ENCODE measurements at places on chromosomes 6 and 20.

DNA sequence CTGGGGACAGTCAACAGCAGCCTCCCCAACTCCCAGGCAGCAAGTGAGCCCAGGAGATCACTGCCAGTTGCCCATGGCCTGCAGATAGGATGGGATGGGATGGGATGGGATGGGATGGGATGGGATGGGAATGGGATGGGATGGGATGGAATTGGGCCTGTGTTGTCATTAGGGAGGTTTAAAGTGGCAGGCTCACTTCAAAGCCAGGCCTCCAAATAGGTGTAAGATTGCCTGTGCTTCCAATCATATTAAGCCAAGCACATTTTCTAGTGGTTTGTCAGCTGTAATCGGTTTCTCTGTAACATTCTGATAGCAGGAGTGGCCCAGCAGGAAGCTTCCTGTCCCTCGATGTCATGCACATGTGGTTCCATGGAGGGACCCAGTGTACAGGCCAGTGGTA is 82.7 kb upstream of the NXT1 start:
- no peak for DNase-seq

GRCh38 chr6:14783594-14783993 is 462.3 kb upstream of the JARID2 start:
- DNase-seq = no peak

- DNase-seq = no peak
Observed at GRCh38 chr6:129653229-129653628, 56.7 kb downstream of the ARHGAP18 start.

DNA sequence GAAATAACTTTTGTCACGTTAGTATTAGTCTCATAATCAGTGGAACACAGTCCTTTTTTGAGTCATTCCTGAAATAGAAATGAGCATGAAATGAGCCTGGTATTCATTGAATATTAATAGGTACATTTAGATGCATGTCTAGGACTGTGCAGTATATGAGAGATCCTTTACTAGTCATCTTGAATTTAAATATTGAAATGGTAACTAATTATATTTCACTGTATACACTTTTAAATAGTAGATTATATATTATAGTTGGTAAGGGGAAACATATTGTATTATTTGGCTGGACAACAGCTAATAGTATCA is 59.4 kb downstream of the RSPO3 start:
- no peak for DNase-seq

DNA sequence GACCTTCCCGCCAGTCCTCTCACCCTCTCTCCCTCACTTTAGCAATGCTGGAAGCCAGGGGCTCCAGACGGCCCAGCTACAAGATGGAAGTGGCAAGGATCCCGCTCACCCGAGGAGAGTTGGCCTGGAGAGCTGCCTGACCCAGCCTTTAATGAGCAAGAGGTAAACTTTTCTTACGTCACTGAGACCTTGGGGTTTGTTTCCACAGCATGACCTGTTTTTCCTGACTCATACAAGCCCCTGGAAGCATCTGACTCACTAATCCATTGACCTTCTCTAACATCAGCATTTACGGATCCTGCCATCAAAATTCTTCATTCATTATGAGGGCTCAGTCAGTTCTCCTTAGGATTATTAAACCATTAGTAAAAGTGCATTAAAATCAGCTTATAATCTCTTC is 120.4 kb downstream of the MYLK4 start:
- DNase-seq = no peak

GRCh38 chr6:57283106-57283505 is 34.3 kb upstream of the PRIM2 start:
- DNase-seq = no peak

GRCh38 chr6:96562886-96563285 is at the start of gene FHL5:
TSS of gene FHL5 (plus strand) at chr6:96563128. CDS start at chr6:96603614, 40,486 bp downstream.
- DNase-seq = no peak

- DNase-seq = no peak
Observed at GRCh38 chr6:169827290-169827717, 75.9 kb downstream of the ERMARD start.

GRCh38 chr6:37688078-37688850 is 9.4 kb downstream of the MDGA1 start:
- no peak for DNase-seq

DNA sequence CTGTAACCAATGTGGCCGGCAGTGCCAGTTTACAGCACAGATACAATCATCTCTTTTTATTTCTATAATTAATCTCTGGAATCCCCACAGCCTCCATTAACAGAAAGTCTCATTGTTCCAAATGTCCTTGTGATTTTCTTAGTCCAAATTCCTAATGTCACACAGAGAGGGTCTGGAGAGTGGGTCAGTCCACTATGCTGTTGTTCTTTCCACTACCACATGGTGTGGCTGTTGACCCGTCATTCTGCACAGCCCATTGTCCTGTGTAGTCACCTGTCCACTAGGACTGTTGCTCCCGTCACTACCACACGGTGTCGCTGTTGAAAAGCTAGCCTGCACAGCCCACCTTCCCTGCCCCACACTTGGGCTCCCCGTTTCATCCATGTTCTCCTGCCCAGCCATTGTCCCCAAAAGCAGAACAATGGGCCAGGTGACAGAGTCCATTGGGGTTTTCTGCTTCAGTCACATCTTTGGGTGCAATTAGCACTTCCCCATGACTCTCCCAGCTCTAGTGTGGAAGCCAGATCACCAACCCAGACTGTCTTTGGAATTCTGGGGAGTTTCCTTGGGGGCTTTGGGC is 8.6 kb upstream of the LBP start:
- no peak for DNase-seq

DNA sequence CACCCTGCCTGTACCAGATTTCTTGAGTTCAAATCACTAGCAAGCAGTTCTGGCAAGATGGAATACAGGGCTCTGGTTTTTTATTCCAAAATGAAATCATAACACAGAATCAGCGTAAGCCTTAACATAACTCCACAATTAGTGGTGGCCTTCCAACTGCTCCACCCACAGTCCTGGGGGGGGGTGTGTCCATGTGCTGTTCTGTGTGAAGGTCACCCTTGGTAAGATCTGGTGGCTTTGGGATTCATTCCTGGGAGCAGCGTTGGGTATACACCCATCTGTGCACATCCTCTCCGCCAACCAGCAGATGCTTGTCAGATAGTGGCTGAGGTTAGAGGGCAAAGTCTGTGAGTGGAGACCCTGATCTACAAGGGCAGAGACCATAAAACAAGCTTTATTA is 49.9 kb upstream of the CD83 start:
- DNase-seq = no peak

GRCh38 chr20:63829945-63830835 is 874 bp downstream of the ZBTB46 start:
- no peak for DNase-seq

DNA sequence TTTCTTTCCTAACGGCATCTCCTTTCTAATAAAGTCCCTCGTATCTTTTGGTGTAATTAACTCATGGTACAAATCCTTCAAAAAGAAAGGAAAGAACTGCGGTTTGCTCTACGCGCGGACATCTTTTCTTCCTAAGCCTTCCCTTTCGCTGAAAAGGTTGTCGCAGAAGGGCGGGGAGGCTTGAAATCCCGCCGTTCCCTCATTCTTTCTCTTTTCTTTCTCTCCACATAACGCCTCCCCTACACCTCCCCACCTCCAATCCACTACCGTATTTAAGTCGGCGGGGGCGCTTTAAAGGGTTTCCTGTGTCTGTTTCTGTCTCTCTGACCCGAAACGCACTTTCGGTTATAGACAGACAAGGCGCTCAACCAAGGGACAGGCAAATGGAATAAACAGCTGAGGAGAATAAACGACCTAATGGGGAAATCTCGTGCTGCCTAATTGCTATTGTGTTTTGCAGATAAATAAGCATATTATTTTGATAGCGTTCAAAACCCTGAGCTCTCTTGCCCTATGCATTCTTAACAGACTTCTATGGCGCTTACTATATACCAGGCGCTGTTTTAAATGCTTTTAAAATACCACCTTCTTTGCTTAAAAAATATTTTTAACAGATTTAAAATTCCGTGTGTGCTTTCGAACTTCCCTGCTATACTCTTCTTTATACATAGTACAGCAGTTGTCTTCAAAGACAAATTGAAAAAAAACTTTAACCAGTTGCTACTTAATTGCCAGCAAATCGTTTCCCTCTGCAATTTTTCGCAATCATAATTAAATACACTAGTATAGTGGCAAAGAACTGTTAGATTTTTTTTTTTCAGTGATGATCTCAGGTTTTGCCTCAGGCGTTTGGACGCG is 2.5 kb upstream of the HEY2 start:
- peak; percentile 52 for DNase-seq

DNA sequence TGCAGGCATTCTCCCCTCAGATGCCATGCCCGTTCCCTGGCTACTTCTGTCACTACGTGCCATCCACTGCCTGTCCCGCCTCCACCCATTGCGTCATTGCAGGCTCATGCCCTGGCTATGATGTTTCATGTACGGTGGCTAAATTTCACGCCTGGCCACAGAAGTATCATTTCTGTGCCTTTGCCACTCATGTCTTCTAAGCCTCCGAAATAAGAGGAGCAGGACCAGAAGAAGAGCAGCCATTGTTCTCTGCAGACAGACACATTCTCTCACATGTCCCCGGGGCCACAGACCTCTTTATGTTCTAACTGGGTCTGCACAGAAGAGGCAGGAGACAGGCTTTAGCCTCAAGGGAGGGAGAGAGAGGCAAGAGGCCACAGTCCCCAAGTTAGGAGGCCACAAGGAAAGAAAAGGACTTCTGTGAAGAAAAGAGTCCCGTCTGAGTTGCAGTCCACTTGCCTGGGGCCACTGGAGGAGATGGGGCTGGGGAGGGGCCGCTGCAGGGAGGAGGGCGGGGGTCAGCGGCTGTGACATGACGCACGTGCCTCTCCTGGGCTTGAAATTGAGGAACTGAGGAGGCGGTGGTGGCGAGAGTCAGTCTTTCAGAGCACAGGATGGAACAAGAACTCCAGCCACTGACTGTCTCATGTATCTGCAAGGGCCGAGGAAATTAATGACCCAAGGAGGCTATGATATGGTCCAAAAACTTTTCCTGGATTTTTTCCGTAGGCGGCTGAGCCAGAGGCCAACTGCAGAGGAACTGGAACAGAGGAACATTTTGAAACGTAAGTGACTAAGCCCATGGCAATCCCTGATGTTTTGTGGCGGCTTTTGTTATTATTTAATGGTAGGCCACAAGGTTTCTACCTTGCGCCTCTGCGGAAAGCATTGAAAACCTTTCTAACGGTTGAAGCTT is 55.9 kb downstream of the TBC1D7 start:
- DNase-seq = peak; percentile 96

- peak; percentile 77 for DNase-seq
Observed at GRCh38 chr6:137309078-137309762, 90.0 kb upstream of the IFNGR1 start.

GRCh38 chr6:121652223-121652622 is 216.8 kb downstream of the GJA1 start:
- no peak for DNase-seq

GRCh38 chr6:52503851-52504781 is 72.7 kb downstream of the TRAM2 start:
- DNase-seq = peak; percentile 82

GRCh38 chr6:149895048-149895590 is 2.8 kb downstream of the RAET1E start:
- no peak for DNase-seq

DNA sequence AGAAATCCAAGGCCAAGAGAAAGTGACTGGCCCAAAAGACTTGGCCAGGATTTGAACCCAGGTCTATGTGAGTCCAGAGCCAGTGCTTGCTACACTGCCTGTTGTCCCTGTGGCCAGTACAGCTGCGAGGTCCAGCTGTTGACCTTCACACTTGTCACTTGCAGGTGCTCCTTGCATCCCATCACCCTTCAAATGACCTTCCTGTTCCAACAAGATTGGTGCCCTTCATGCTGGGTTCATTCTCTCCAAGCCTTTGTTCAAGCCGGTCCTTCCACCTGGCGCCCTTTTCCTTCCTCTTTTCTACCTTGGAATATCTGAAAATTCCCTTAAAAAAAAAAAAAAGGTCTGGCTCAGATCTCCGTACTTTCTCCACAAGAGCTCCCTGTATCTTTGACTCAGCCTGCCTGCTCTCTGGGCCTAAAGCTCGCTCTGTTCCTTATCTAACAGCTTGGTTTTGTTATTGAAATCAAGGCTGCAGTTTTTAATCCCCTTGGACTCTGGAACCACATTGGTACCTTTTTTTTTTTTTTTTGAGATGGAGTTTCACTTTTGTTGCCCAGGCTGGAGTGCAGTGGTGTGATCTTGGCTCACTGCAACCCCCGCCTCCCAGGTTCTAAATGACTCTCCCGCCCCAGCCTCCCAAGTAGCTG is 22.2 kb upstream of the MRPS18A start:
- DNase-seq = no peak

DNA sequence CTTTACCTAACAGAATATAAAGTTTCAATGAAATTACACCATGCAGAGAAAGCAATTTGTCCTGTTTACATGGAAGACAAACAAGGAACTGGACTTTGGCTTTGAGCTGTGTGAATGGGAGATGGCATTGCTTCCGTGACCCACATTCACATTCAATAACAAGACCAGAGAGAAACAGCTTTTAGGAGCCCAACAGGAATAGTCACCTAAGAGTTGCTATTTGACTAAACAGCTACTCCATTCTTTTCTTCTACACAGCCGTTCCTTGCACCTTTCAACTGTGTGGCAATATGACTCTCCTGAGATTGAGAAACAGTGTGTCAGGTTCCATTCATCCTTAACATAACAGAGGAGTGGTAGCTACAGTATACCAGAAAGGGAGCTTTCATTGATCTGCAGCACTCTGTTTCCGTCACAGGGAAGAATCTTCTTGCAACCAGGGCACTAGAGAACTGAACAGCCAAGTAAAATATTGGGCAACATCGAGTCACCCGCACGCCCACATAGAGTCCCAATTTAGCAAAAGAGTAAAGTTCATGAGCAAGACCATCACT is 355.1 kb downstream of the HAO1 start:
- DNase-seq = no peak

GRCh38 chr20:47784599-47785310 is 526 bp downstream of the SULF2 start:
- DNase-seq = peak; percentile 23

GRCh38 chr20:60535211-60535610 is 577.0 kb downstream of the CDH26 start:
- no peak for DNase-seq

DNA sequence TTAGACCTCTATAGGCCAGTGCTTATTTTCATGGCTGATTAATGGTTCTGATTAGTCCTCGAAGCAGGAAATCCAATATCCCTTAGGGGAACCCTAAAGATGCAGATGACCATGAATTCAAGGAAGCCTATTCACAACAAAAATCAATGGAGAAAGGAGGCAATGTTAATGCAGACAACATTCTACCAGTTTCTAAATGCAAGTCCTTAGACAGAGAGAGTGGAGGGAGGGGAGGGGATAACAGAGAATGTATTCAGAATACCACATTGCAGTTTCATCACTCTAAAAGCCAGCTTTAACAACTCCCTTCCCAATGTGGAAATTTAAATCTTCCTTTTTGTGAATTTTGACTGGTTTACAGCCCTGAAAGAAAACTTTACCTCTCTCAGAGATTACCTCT is 87.1 kb upstream of the POU3F2 start:
- no peak for DNase-seq

- DNase-seq = no peak
Observed at GRCh38 chr6:149694921-149695320, 23.0 kb downstream of the LATS1 start.

DNA sequence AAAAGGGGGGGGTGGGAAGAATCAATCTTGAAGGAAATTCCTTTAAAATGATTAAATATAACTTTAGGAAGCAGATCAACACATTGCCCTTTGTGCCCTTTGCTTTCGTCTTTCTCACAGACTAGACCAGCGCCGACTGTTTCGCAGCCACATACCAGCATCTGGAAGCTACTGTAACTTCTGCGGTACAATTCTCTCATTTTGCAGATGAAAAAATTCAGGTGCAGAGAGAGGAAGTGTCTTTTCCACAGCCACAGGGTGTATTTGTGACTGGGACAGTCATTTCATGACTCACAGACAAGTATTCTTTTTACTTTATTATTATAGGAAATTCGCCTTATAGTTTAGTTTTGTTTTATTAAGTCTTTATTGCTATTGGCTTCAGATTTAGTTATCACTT is 84.2 kb downstream of the UST start:
- DNase-seq = no peak
